Tibial nerve (tissue), 4 donors: ENCODE measurements at places on chromosomes 12 and 14.

DNA sequence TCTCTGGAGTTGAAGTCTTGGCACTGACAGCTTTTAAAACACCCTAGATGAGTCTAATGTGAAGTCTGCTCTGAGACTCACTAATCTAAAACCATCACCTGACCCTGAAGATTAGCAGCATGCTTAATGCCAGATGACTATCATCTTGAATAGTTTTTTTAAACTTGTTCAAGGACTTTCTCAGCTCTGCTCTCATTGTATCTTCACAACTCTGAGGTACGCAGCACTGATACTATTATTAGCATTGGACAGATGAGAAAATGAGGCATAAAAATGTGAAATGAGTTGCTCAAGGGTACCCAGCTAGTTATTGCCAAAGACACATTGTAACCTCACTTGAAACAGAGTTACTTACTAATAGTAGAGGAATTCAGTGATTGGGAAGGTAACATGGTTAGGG, 4.8 kb downstream of the SLC38A1 start:
- no peak for DNase-seq

DNA sequence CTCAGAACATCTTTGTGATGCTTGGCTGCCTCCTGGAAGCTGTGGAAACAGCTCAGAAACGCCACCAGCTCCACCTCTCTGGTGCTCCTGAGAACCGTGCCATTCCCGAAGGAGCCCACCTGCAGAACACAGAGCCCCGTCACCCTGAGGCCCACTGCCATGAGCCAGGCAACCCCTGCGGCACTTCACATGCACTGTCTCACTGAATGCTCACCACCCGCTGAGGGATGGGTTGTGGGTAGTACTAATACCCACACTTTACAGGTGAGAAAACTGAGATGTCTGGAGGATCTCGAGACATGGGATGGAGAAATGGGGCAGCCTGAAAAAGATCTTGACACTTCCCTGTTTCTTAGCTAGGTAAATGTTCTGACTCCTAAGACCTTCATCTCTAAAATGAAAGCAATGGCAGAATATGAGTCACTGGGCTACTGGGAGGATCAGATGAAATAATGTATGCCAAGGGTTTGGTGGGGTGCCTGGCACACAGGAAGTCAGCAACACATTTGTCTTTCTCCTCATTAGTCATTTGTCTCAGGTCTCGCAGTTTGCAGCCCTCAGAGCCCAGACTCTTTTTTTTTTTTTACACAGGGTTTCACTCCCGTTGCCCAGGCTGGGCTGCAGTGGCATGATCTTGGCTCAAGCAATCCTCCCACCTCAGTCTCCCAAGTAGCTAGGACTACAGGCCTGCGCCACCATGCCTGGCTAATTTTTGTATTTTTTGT, 5.3 kb downstream of the OASL start:
- DNase-seq: no peak

DNA sequence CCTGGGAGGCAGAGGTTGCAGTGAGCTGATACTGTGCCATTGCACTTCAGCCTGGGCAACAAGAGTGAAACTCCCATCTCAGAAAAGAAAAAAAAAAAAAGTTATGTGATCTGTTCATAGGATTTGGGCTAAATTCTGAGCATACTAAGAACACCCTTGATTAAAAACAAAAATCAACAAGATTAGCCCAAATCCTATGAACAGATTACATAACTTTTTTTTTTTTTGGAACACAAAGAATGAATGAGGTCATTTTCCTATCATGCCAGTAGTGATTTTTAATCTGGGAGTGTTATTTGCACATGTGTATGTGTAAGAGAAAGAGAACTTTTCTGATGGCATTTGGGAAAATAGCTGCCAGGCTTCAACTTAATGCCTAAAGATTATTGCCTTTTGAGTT, 208.7 kb downstream of the ERC1 start:
- no peak for DNase-seq

DNA sequence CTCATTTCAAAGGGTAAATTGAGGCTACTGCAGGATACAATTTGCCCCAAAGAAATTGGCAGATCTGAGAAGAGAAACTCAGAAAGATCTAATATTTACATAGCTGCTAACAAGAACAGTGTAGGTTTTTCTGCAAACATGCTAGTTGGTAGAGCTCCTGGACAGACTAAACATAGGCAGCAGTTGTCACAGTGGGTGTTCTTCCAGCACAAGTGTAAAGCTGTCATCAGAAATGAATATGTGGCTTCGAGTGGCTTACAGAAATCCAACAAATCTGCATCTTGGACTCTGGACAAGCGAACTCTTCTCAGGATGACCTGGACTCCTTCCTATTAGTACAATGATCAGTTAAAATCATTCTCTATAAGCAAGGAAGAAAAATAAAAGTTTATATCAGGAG, 5.9 kb downstream of the CBX5 start:
- DNase-seq: no peak

DNA sequence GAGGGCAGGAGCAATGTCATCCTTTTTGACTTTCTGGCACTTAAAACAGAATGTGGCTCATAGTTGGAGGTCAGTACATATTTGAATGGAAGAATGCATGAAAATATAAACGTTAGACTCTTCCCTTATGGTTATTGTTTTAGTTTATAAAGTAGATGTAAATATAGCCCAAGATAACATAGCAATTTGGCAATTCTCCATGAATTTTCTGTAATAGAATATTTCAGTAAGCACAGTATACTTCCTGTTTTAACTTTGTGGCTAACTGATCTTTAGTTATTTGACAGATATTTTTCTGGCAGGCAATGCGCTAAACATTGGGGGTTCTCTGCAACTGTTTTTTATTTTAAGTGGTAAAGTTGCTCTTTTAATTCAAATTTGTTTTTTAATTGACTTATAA, 763.0 kb downstream of the NRXN3 start:
- DNase-seq: no peak

GRCh38 chr14:105666420-105666819, 140.0 kb downstream of the TMEM121 start:
- no peak for DNase-seq

GRCh38 chr12:5522432-5523335, 90.8 kb downstream of the NTF3 start:
- DNase-seq: no peak

- DNase-seq: no peak
Observed at GRCh38 chr12:51472984-51473383, 48.4 kb downstream of the SLC4A8 start.
